NCI-H187 (cell line): ENCODE measurements at places on chromosomes 6 and 20.

DNA sequence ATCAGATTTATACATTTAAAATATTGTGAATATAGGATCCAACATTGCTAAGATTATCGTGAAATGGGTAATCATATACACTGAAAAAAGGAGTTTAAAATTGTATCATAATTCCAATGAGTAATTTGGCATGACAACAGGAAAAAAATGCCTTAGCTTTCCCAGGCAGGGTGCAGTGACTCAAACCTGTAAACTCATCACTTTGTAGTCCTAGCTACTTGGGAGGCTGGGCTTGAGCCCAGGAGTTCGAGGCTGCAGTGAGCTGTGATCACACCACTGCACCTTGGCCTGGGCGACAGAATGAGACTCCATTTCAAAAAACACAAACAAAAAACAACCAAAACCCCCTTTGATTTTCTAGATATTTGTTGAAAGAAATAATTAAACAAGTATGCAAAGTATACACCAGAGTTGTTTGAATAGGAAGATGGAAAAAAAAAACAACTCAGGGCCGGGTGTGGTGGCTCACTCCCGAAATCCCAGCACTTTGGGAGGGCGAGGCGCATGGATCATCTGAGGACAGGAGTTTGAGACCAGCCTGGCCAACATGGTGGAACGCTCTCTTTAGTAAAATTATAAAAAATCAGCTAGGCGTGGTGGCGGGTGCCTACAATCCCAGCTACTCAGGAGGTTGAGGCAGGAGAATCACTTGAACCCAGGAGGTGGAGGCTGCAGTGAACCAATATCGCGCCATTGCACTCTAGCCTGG, 98.7 kb downstream of the TRERF1 start:
- DNase-seq = no peak

GRCh38 chr6:12593771-12594529, 122.6 kb upstream of the PHACTR1 start:
- DNase-seq = no peak

- DNase-seq = peak; percentile 77
These were observed 72.7 kb downstream of the QRSL1 start for GRCh38 chr6:106702046-106702445.

- DNase-seq = no peak
These were observed 3.2 kb downstream of the CD40 start for GRCh38 chr20:46121184-46121930.

DNA sequence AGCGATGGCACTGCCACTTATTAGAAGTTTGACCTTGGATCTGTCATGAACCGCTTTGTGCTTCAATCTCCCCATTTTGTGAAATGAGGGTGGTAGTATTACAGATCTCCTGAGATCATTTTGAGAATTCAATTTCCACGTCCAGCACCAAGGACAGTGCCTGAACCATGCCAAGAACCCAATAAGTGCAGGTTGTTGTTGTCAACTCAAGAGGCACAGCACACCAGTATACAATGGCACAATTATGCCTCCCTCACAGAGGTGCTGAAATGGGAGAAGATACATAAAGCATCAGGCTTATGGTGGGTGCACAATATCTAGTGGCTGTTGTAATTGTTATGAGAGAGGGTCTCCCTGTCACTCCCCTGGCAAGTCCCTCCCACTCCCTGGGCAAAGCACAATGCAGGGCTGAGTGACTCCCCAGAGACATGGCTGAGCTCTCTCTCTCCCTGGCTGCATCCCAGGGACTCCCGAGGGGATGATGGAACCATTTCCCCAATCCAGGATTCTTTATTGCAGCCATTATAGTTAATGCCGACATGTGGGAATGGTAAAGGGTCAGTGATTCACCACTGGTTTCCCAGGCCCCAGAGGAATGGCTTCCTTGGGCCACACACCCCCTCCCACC, 78.7 kb downstream of the CDH22 start:
- no peak for DNase-seq

- no peak for DNase-seq
These were observed 2.7 kb upstream of the MEI4 start for GRCh38 chr6:77650098-77650663.

DNA sequence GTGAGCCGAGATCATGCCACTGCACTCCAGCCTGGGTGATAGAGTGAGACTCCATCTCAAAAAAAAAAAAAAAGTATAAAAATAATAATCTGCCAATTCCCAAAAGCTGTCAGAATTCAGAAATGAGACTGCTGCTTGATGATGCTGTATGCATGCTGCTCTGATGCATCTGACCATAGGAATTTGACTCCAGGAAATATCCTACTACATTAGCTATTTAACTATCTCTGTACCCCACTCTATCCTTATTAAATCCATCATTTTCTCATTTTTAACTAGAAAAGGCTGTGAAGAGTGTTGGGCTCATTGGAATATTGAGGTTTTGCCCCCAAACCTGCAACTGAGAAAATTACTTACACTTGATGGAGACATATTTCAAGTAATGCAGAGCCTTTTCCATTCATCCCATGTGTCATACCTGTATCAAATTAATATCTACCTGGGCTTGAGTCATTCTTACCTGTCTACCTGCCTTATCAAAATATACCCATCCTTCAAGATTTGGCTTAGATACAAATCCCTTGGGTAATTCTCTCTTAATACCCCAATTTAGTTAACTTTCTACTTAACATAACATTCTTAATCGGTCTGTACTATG, 135.2 kb upstream of the PREP start:
- DNase-seq = no peak

DNA sequence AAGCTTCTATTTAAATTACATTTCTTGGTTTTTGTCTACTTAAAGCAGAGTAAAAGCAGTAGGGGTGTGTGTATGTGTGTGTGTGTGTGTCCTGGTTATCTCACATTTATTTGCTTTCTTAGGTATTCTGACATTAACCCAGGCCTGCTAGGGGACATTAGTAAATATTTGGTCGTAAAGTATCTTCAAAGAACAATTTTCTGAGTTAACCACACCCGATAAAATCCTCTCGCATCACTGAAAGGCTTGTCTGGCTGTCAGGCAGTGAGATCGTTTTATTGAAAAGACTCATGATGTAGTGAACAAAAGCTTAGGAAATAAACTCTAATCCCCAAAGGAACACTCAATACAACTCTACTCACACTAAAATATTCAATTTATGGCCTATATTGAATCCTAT, 77.9 kb downstream of the ZNF217 start:
- no peak for DNase-seq

DNA sequence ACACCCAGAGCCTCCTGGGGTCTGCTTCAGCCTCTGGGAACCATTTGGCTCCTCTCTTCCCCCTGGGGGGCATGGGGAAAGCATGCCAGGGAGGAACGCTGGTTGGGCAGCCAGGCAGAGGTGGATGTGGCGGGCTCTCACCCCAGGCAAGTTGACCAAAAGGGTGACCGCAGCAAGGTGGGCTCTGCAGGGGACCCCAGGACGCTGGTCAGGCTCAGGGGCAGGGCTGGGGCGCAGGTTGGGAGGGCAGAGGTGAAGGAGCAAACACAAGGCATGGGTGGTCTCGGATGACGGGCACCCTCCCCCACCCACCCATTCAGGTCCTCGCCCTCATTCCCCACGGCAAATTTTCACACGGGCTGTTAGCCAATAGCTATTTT, 30.2 kb upstream of the MRGBP start:
- DNase-seq = no peak

DNA sequence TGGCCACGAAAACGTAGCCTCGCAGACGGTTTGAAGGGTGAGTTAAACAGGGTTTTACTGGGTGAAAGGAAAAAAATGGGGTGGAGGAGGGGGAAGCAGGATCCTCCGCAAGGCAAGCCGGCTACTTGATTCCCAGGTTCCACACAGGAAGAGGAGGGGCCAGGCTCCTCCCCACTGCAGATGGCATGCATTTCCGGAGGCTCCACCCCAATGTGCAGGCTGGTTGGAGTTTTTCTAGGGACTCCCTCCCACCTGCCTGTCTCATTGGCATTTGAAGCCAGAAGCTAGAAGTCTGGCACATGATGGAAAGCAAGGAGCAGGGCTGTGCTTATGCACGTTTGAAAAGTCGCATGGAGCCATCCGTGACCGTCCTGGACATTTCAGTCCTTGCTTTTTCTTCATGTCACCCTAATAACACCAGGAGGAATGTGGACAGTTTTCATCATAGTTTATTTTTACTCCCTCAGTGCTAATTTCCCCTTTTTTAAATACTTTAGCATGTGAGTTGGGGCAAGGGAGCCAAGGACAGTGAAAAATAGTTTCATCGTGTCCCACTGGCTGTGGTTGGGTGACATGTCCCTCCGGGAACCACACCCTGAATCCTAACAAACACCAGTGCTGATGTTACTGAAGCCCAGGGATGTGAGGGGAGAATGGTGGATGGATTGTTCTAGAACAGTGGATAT, 100.1 kb upstream of the INSM1 start:
- peak; percentile 23 for DNase-seq

DNA sequence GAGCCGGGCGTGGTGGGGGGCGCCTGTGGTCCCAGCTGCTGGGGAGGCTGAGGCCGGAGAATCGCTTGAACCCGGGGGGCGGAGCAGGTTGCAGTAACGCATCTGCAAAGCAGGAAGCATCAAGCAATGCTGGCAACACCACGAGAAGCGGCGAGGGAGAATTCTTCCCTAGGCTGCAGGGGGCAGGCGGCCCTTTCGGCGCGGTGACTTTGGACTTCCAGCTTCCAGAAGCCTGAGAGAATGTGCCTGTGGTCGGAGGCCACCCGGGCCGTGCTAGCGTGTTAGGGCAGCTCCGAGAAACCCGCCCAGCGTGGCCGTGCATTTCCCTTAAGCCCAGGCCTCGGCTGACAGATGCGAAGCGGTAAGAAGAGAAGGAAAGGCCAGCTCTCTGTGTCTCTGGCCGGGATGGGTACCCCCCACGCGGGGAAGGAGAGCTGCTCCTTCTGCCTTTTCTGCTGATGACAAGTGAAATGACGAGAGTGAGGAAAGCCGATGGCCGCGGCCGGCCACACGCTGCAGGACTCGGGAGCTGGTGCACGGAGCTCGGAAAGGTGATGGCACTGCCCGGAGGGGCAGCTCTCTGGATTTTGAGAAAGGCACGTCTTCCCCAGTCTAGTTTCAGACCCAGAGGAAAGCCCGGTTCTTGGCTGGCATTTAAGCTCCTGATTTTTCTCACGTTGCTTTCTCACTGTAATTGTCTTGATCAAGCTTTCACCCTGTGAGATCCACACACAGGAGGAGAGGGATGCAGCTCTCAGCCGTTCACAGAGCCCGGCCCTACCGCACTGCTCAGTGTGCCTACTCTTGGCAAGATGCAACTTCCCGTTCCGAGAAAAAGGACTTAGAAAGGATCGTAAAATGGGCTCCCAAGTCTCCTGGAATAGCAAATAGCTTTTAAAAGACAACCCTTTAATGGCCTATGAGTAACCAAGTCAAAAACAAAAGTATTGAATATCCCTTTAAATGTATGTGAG, 68.3 kb upstream of the EXOC2 start:
- no peak for DNase-seq

DNA sequence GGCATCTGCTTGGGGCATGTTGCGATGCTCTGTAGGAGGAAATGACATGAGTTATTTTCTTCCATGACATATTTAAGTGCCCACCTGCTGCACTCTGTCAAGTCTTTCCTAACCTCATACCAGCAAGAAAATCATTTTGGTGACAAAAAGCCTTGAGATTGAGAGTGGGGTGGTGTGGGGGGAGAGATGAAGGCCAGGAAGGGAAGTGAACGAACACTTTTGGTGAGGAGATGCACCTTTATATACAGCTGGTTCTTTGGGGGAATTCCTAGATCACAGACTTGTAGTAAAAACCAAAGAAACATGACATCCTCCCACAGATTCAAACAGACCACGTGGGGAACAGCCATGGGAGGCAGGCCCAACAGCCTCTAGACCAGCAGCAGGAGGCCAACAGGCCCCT, 26.1 kb downstream of the NCOA5 start:
- no peak for DNase-seq

- no peak for DNase-seq
These were observed 154.9 kb upstream of the EPHA7 start for GRCh38 chr6:93574299-93574698.

DNA sequence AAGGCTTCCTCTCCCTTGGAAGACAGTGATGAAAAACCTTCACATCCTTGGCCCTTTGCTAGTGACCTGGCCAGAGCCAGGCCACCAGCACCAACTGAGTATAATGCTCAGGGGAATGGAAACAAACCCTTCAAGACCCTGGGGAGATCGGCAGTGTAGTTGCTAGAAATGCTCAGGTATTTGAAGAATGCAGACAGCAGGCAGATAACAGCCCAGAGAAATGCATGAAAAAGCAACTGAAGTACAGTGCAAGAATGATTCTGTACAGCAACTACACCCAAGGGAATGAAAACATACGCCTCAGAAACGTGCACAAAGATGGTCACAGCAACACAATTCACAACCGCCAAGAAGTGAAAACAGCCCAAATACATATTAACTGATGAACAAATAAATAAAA, 41.1 kb downstream of the PPP1R3G start:
- DNase-seq = no peak

DNA sequence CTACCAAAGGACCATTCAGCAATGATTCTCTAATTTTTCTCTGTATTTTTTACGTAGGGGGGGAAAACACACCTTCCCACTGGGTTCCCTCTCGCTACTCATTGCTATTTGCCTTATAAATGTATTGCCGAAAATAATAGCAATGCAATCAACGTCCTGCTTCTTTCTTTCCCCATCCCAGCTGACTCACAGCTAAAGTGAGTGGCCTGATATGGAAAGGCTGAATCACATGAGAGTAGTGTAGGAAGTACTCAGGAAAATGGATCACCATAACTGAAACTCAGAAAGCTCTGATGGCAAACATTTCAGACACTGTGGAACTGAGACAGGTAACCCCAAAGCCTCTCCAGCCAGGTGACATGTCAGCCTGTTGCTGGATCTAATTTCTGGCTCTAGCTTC, 49.3 kb upstream of the SRPK1 start:
- no peak for DNase-seq

- DNase-seq = no peak
These were observed 35.2 kb downstream of the HLA-B start for GRCh38 chr6:31321820-31322219.

DNA sequence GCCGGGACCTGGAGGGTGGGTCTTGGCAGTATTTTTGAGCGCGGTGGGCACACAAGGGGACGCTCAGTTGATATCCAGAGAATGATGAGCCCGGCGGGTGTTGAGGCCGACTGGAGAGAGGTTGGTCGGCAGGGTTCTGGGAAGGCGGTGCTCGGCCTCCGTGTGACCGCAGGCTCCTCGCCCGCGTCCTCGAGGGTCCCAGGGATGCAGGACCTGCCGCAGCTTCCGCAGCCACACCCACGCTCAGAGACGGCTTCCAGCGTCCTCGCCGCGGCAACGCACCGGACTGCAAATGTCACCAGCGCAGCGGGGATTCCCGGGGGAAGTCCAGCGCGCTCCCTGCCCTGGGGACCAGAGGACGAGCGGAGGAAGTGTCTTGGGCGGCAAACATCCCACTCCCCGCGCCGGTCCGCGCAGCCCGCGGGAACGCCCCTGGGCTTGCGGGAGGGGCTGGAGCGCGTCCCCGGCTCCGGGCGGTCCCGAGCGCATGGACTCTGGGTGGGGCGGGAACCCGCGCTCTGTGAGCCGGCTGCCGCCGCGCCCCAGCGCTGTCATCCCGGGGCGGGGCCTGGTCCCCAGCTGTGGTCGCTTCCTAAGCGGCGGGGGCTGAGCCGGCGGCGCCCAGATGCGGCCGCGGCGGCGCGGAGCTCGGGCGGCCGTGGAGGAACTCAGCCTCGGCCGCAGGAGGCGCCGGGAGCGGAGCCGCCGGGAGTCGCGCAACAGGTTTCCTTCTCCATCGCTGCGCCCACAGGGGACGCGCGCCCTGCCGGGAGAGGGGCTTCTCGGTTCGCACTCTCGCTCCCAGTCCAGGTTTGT, at the start of gene STX11:
STX11 (plus strand) TSS at position 624 of the 816 bp plus-strand sequence. CDS start 36,111 bp downstream, outside the sequence.
- no peak for DNase-seq
